ENCODE measurements at places on chromosomes 1 and 21. TPM values are rescaled to one million over a fixed set of nuclear protein-coding genes. Genes with fewer than 3 reads are reported as not detected.

IVL gene
- total RNA-seq, result not detected

EPHA10 gene
- 2.4 TPM for total RNA-seq

CD52 gene
- not detected for total RNA-seq

DENND2C gene
- 4.1 TPM for total RNA-seq

ZNF672 gene
- 26.3 TPM for total RNA-seq

SMIM11 gene
- total RNA-seq, result 8.9 TPM

ATP1A1 gene
- 174 TPM for total RNA-seq

PATJ gene
- total RNA-seq, result 43.0 TPM

GRCh38 chr1:2056955-2057590 lies 6.9 kb downstream of the PRKCZ start:
- DNase-seq, result no peak

- DNase-seq, result no peak
Measured at GRCh38 chr1:68202239-68202832, 30.0 kb downstream of the WLS start.

- DNase-seq, result no peak
Measured at GRCh38 chr21:25624511-25624910, 14.5 kb upstream of the JAM2 start.

GRCh38 chr1:90616395-90616794 lies 100.7 kb downstream of the BARHL2 start:
- peak; percentile 77 for DNase-seq

DNA sequence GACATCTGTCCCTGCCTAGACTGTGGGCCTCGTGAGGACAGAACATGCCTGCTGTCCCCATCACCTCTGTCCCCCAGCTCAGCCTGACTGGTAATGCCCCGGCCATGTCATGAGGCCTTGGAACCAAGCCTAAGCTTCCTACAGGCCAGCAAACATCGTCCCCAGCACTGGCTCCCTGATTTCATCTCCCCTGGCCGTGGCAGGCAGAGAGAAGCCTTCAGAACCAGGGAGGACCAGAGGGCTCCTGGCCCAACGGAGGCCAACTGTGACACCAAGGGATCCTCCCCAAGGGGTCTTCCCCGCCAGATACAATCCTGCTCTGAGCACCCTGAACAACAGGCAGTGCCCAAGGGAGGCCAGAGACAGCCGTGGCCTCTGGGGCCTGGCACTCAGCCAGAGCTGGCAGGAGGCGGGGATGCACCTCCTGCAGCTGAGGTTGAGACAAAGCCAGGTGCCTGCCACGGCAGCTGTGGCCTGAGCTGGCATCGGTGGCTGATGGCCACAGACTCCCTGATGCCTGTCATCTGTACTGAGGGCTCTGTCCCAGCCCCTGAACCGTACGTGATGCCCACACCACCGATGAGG lies 9.9 kb upstream of the NPHP4 start:
- DNase-seq, result no peak

GRCh38 chr1:218739426-218739825 lies 394.3 kb downstream of the TGFB2 start:
- no peak for DNase-seq

DNA sequence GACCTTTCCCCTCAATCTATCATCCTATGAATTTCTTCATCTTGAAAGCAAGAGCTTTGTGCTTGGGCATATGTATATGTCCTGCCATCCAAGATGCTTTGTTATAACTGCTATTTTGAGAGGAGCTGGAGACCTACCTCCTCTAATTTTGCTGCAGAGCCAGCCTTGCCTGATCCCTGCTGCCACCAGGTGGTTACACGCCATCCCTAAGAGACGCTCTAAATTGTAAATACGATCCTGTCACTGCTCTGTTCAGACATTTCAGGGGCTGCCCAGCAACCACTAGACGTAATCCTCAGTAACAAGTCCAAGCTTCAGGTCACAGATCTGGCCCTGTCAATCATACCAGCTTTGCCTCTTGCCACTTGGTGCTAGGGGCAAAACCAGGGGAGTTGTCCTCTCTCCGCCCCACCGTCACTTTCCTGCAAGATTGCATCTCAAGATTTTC lies 32.9 kb downstream of the GPA33 start:
- peak; percentile 81 for DNase-seq

GRCh38 chr1:30101487-30102227 lies 621.7 kb downstream of the MATN1 start:
- DNase-seq, result peak; percentile 33

GRCh38 chr1:177163844-177164379 lies 600 bp downstream of the ASTN1 start:
- DNase-seq, result peak; percentile 30

GRCh38 chr1:172674831-172675613 lies 16.1 kb downstream of the FASLG start:
- DNase-seq, result no peak

DNA sequence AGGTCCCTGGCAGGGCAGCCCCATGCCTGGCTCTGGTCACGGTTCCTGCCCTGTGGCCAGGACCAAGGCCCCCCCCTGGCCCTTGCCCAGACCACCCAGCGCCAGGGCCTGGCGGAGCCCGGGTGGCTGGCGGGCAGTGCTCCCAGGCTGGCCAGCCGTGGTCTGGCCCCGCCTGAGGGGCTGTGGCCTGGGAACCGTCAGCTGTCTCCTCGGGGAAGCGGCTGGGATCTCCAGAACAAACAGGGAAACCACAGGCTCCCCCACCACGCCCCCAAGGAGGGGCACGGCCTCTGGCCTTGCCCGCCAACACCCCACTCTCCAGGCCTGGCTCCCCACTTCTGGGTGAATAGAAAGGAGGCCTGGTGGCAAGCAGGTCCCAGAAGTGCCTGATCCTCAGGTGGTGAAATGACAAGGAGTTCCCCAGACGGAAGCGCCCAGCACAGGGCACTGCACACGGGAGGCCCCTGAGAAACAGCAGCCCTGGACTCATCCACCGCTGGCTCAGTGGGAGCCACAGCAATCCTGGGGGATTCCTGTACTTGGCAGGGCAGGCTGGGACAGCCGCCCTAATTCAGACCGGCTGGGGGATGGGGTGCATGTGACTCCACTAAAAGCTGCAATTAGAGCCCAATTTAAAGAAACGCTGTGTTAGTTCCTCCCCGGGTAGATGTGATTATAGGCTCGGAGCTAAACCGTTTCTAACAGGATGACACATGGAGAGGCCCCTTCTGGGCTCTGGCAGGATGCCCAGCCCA lies 78.9 kb downstream of the RAP1GAP start:
- no peak for DNase-seq

Measured in GM23338 (cell line).